Cortex of kidney (tissue), 1 donor: ENCODE measurements at places on chromosomes 5 and 9.

- DNase-seq = no peak
Observed at GRCh38 chr9:89428901-89429890, 68.7 kb downstream of the SEMA4D start.

GRCh38 chr5:120684749-120685415, 220.8 kb downstream of the PRR16 start:
- DNase-seq = no peak

GRCh38 chr9:16139774-16140173, 586.9 kb downstream of the CCDC171 start:
- DNase-seq = no peak

DNA sequence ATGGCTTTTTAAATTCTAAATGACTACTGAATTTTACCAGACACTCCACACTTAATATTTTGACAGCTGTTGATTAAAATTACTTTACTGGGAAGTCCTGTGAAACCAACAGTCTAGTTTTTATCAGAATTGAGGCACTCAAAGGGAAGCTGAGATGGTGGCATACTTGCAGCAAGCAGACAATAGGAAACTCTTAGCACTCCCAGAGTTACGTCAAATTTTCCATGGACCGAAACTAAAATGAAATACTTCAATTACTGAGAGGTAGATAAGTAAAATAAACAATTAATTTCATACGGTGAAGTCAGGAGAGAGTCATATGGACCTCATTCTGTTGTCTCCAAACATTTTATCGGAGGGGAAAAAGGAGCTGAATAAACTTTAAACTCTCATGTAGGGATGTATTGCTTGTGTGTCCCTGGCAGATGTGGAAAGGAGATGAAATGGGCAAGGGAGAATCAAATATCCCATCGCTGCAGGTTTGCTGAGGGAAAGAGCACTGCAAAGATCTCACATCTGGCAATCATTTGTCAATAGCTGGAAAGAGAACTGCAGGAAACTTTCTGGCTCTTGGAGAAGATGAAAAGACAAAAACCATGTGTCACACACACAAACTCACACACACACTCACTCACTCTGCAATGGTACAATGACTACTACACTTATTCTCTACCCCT, 189.4 kb downstream of the BNC2 start:
- DNase-seq = no peak

DNA sequence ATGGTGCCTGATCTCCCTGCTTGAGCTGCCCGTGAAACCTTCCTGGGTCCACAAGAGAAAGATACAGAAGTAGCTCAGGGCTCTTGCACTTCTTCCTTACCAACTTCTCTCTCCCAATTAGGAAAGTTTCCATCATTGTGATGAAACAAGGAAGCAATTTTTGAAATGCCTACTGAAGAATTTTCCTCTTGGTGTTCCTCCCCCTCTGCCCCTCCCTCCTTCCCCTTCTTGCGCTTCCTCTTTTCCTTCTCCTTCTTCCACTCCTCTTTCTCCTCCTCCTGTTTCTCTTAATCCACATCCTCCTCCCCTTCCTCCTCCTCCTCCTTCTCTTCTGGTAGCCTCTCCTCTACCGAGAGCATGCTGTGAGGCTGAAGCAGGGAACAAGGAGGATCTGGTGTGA, 36.3 kb upstream of the OTULINL start:
- DNase-seq = no peak

DNA sequence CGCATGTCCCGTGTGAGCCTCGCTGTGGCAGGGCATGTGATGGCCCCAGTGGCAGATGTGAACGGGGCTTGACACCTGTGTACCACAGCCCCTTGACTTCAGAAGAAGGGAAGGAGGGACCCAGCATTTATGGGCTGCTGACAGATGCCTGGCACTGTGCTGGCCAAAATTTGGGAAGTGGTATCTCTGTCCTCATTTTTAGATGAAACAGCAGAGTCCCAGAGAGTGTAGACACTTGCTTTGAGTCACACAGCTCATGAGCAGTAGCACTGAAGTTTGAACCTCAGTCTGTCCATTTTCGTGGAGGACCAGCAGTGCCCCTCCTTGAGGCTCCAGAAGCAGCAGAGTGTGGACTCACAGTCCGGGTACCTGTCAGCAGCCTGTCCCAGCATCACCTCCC, 16.5 kb downstream of the NEK6 start:
- DNase-seq = no peak
